ENCODE measurements at places on chromosomes 6 and 20.
A peak's percentile ranks its signal among the peaks of the same experiment; 100 is the strongest.

DNA sequence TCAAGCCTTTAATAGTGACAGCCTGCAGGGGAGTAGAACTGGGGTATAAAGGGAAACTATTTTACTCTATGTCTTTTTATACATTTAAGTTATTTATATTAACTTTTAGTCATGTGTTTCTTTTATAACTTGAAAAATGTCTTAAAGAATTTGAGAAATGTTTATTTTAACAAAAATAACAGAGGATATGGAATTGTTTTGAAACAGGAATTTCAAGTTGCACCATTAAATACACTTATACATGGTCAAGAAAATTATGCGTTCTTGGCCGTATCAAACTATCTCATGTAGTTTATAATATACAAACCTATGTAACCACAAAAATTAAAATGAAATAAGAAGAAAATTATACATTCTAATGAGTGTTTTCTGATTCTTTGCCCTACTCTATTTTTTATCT lies 282.7 kb downstream of the GRIK2 start:
- DNase-seq: no peak

GRCh38 chr20:39880890-39881289 lies 808.1 kb downstream of the MAFB start:
- no peak for DNase-seq

DNA sequence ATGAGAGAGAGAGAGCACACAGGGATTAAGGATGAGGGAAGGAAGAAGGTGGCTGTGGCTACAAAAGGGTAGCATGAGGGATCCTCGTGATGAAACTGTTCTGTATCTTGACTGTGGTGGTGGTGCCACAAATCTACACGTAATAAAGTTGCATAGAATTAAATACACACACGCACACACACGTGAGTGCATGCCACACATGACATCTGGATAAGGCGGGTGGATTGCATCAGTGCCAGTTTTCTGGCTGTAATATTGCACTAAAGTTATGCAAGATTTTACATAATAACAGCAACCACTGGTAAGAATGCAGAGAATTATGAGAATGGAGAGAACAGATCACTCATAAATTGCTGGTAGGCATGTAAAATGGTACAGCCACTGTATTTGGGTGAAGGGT lies 16.9 kb upstream of the STK35 start:
- no peak for DNase-seq

DNA sequence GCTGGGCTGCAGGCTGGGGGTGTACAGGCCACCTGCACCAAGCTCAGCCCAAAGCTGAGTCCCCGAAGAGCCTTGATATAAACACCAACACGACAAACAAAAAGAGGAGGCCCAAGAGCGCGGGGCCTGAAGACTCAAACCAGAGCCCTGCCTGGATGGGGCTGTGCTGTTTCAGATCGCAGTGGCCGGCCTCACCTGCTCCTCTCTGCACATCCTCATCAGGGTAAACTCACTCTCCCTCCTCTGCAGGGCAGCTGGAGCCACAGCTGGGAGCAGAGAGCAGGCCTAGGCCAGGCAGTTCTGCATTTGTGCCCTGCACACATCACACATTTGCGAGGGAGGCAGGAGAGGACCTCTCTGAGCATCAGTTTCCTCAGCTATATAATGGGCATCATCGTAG lies 3.7 kb upstream of the RBM38 start:
- no peak for DNase-seq

DNA sequence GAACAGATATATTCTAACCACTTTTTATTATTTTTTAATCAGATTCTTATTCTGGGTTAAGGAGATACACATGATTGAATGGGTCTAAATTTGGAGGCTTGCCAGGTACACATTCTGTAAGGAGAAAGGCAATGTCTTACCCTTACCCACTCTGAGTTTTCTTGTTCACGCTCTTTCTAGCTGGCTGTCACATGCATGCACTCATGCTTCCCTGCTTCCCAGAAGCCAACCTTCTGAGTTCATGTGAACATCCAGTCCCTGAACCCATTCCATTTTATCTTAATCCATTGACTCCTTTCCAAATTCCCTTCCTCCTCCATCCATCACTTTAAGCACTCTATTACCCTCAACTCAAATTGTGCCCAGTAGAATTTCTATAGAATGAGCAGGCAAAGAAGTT lies 17.5 kb upstream of the MOCS1 start:
- no peak for DNase-seq

- peak; percentile 85 for DNase-seq
These were observed 33.2 kb downstream of the NT5E start for GRCh38 chr6:85482905-85483700.

- no peak for DNase-seq
These were observed 717.9 kb upstream of the POU3F2 start for GRCh38 chr6:98116455-98116854.

GRCh38 chr6:17015551-17016381 lies 86.1 kb upstream of the STMND1 start:
- DNase-seq: peak; percentile 39

DNA sequence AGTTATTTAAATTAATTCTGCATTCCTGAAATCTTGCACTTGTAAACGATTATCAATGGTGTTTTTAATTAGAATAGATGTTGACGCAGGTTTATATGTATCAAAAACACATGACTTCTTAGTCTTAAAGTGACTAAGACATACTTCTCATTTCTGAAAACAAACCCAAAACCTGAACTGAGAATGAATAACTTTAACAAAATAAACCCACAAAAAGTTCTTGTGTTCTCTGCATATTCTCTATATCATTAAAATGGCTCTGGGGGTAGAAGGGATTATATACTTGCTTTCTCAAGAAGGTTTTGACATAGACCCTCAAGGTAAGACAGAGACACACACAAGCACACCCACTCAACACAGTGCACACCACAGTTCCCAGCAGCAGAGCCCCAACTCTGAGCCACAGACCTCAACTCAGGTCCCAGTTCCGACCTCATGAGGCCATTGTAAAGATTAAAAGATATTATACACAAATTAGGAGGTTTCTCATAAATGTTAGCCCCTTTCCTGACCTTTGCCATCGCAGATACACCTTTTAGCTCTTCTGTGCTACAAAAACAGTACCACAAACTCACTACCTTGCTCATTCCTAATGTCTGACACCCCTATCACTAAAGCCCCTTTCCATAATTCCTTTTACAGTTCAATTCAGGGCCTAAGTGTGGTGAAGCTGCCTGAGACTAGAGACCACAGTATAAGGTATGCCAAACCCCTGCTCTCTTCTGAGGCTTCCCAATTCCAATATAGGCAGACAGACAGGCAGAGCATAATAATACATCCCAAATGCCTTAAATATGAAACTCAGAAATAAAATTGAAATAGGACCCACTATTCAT lies 267.8 kb downstream of the PTPRK start:
- DNase-seq: no peak

- DNase-seq: no peak
These were observed 12.8 kb upstream of the DSTN start for GRCh38 chr20:17556837-17557674.

DNA sequence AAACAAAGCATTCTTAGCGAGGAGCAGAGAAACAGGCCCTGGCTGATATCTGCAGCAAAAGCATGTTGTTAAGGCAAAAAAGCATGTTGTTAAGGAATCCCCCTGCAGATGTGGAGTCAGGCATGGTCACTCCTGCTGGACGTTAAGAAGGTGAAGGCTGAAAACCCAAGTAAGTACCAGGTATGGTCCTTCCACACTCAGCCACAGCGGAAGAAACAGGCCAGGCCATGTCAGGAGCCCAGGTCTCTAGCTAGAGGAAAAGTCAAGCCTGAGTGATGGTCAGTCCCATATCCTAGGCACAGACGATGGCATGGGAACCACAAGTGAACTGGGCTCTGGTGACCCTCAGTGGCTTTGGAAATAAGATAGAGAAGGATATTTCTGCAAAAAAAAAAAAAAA lies 32.5 kb upstream of the MAS1L start:
- DNase-seq: no peak

GRCh38 chr6:21079468-21080048 lies 514.0 kb upstream of the SOX4 start:
- no peak for DNase-seq

DNA sequence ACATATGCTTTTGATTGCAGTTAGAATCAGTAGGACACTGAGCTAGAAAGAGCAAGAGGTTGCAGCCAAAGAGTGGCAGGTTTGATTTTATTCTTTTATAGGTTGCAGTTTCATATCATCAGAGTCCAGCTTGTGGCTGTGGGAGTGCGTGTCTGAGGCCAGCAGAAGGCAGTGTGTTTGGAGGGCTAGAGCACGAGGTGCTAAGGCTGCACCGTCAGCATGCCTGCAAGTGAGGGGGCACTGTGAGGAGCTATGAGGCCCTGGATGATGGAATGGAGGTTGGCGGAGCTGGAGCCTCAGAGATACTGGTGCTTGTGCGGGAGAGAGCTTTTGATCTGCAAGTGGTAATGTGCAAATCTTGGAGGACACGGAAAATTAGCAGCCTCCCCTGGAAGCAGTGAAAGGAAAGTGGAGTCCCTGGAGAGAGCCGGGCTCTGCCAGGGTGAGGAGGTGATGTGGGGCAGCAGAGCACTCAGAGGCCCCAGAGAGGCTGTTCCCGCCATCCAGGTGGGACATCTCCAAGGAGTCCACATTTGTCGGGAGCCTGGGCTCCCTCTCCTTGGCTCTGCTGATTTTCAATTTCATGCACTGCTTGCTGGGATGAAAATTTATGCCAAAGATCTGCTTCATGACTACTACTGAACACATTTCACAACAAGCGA lies 43.6 kb downstream of the PXDC1 start:
- DNase-seq: no peak

GRCh38 chr6:39893286-39893685 lies 41.0 kb downstream of the MOCS1 start:
- no peak for DNase-seq

DNA sequence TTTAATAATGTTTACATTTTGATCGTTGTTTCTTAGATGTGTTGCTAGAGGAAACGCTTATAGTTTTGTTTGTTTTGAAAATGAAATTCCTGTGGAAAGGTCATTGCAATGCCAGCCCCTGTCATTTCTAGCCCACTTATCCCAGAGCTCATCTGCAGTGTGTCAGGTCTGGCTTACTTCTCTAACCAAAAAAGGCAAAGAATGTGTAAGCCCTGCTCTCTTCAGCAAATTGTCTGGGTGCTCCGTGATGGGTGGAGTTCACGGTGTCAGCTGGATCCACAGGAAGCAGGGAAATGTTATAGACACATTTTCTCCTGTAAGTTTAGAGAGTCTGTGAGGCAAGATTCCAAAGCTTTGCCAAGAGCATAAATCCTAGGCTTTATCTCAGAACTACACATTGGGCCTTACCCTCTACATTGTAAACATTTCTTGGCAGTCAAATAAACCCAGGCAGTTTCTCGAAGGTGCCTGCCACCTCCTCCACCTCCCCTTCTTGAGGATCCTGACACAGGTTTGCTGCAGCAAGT lies 50.9 kb downstream of the RPRD1B start:
- no peak for DNase-seq

- no peak for DNase-seq
These were observed 106.6 kb downstream of the TRIM27 start for GRCh38 chr6:28816909-28817807.

GRCh38 chr6:95882371-95882770 lies 133.4 kb upstream of the FUT9 start:
- DNase-seq: no peak

DNA sequence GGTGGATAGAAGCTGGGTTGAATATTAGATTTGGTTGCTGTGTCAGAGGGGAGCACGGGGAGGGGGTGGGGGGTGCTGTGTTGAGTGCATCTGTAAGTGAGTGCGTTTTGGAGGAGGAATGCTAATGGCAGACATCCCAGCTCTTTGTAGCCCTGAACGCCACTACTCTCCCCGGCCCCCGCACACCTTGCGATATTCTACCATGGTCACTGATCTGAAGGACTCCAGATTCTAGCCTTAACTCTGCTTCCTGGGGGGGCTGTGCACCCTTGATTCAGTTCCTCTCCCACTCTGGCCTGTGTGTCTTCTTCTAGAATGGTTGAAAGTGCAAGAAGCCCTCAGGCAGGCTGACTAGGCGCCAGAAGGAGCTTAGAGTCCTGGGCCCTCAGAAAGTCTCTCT lies 7.1 kb downstream of the GLP1R start:
- DNase-seq: no peak

GRCh38 chr20:17938871-17939619 lies 29.5 kb downstream of the SNX5 start:
- peak; percentile 41 for DNase-seq

- DNase-seq: no peak
These were observed 604.7 kb upstream of the JAG1 start for GRCh38 chr20:11278461-11278860.

DNA sequence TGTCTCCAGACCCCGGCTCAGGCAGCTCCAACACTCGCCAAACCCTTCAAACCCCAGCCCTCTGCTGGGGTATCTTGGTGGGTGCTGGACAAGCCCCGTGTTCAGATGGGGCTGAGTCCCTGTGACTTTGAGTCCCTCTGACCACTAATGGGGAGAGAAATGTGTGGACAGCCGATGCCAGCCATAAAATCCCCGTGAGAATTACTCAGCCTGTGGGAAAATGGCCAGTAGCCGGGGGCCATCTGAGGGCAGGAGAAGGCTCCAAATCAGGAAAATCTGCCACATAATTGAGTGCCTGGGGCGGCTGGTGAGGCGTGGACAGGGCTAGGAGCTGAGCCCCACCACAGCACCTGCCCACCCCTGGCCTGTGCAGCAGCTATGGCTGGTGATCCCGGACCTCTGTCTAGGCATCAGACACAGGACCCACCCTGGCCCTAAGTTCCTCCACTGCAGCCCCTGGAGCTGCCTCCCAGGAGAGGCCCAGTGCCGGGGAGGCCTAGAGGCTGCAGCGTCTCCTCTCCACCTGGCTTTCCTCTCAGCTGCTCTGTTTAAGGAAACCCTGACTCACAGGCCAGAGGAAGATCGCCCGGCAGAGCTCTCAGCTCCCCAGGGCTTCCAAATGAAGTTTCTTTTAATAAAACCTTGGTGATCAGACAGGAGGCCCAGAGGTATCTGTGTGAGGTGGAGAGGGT lies 53.7 kb upstream of the SLCO4A1 start:
- no peak for DNase-seq

Data from activated gamma-delta T cell treated with Interleukin-2 at 50 U/mL for 16 hours (primary cell).